ENCODE measurements at places on chromosomes 5 and 9.

- no peak for DNase-seq
Observed at GRCh38 chr5:82808960-82809359, 268.2 kb downstream of the TMEM167A start.

- no peak for DNase-seq
Observed at GRCh38 chr9:121339437-121339836, 30.6 kb downstream of the STOM start.

DNA sequence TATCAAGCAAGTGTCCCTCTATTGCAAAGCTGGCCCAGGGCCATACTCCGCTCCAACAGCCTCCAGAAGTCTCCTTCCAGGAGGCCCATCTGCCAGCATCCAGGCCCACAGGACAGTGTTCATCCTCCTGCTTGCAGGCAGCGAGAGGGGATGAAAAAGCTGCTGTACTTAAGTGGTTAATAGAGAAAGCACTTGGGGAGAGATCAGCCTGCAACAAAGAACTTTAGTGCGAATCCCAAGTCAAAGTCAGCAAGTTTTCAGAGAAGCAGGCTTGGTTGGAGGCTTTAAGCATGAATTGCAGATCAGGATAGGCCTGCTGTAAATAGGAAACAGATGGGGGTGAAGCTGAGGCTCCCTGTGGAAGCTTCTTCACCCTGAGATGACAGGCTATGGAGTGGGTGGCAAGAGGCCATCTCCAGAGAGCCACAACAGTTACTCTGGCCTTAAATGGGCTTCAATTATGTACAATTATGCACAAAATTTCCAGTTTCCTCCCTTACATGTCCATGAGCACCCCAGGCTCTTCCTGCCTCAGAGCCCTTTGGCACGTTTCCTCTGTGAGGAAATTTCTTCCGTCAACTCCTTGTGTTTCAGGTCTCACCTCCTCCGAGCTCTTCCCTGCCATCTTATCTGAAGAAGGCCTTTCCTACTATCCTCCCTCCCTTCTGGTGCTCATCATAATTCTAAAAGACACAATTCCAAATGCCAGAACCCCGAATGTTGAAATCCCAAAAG lies 98.0 kb upstream of the NR3C1 start:
- no peak for DNase-seq

DNA sequence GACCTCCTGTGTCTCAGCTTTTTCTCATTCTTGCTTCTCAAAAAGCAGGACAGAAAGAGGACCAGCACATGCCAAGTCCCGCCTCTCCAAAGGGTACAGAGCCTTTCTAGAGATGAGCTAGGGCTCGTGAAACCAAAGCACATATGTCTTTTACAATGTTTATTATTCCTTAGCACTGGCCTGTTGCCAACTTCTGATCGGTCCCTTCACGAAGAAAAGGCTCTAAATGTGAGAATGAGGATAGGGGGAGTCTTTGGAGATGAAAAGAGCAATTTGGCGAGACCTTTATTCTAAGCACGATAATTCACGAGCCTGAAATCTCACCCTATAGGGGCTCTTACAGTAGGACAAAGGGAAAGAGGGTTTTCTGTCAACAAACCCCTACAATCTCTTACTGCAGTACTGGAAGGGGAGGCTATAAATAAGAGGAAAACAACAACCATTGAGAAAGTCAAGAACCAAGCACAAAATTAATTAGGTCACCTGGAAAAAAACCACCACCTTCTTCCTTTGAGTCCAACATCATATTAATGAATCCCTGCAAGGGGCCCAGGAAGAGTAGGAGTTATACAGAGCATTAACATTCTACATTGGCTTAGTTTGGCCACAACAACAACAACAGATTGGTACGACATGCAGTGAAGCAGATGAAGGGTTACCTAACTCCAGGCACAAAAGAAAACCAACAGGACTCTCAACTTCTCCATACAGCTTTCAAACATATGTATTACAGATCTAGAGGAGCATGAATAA lies 309.5 kb downstream of the PDE4D start:
- no peak for DNase-seq

DNA sequence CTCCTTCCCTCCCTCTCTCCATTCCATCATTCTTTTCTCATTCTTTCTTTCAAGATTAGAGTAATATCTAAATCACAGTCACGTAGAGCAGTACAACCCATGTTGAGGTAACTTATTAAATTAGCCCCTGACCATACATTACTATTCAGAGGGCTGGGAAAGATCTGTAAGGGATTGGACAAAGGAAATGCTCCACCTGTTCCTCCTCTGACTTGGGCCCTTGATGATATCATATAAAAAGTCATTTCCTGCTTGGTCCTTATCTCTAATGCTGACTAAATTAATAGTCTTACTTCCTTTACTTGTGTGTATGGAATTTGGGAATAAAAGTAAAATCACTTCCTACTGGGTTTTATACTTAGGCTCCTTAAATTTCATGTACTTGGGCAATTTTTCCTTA lies 40.8 kb downstream of the SNX18 start:
- DNase-seq, result no peak

- DNase-seq, result no peak
Observed at GRCh38 chr5:81393430-81393782, 528 bp downstream of the ACOT12 start.

- DNase-seq, result no peak
Observed at GRCh38 chr9:126945682-126946081, 31.1 kb downstream of the RALGPS1 start.

GRCh38 chr5:2433086-2433485 lies 318.4 kb downstream of the IRX2 start:
- DNase-seq, result no peak

- DNase-seq, result no peak
Observed at GRCh38 chr5:105783811-105784210, 1886.9 kb downstream of the EFNA5 start.

GRCh38 chr5:154849264-154849785 lies 1.1 kb downstream of the FAXDC2 start:
- DNase-seq, result no peak

DNA sequence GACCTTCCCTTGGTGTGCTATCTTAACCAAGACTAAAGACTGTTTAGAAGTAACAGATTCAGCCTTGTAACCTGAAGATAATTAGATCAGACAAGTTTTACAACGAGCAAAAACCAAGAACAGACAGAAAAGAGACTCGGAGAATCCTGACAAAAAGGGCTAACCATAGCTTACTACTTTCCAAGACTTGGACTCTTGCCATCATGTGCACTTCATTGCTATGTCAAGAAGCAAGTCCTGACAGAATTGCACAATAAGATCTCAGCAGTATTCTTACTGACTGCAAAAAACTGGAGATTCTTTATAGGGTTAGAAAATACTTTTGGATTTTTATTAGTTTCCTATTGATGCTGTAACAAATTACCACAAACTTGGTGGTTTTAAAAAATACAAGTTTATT lies 1539.0 kb upstream of the NUDT12 start:
- DNase-seq, result no peak

DNA sequence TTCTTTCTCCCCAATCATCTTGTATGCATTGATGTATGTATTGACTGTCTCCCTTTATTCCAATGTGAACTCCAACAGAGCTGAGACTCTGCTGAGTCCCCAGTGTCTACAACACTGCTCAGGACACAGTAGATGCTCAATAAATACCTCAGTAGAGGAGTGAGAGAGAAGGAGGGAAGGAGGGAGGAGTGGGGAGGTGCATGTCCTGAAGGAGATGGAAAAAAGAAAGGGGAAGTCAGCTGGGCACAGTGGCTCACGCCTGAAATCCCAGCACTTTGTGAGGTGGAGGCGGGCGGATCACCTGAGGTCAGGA lies 2.9 kb upstream of the PHF2 start:
- DNase-seq, result no peak

GRCh38 chr5:144237851-144238250 lies 67.2 kb downstream of the KCTD16 start:
- no peak for DNase-seq

GRCh38 chr9:110545705-110546104 lies 33.8 kb downstream of the SVEP1 start:
- no peak for DNase-seq

All from GM18507 (cell line).